NCI-H1930 (cell line): ENCODE measurements at places on chromosomes 2 and 18.

GRCh38 chr2:163982938-163983337, 247.1 kb upstream of the FIGN start:
- DNase-seq: no peak

GRCh38 chr2:219268294-219268693, 10.9 kb upstream of the DNAJB2 start:
- DNase-seq: no peak

- no peak for DNase-seq
Measured at GRCh38 chr18:79547413-79548076, 132.1 kb upstream of the CTDP1 start.

DNA sequence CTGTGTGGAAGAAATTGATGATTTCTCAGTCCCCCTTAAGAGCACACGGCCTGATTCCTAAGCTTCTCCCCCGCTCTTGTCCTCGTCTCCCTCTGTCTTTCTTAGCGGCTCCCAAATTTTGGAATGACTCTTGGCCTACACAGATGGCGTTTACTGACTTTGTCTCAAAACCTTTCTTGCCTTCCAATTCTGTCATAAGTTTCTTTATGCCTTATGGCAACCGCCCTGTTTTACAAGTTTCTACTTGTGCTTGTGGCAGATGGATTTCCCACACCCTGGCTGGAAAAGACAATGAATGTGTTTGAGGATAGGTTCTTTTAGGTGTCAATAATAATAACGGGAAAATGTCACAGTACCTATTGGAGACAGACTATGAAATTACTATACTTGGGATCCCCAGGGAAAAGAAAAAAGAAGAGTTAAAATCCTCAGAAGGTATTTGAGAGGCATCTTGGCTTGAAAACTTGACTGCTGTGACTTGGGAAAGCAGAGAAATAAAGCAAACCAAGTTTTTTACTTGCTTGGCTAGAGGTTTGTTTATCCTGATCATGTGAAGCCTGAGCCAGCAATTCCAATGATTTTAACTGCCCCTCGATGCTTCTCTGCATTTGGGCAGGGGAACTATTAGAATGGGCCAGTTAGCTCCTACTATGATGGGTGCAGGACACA, 276.4 kb downstream of the HRH4 start:
- DNase-seq: no peak

GRCh38 chr2:236131073-236131692, 37.0 kb downstream of the GBX2 start:
- no peak for DNase-seq

DNA sequence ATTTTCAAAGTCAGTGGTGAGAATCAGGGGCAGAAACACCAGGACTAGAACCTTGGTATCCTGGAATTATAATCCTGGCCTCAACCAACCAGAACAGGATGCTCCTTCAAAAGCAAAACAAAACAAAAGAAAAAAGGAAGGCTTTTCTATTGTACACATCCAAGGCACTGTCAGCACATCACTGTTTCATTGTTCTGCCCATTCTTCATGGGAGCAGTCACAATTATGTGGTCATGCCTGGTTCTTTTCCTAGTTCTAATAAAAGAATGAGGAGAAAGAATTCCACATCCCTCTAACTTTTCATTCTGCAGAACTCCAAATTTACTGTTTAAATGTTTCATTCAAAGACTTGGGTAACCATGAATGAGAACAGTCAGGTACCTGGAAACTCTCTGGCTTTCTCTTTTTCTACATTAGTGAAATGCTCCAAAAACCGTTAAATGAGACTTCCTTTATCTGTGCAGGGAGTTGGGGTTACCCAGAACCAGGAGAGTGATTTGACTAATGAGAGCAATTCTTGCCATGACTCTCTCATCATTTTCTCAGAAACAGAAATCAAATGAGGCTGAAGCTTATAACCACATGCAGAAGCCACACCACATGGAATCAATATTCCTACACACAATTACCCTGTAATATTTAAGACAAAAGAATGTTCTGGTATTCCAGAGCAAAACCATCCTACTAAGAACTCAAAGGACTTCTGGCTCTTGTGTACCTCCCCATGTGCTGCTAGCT, 110.9 kb upstream of the CCDC150 start:
- no peak for DNase-seq

GRCh38 chr18:32930695-32931301, 158.0 kb upstream of the KLHL14 start:
- DNase-seq: no peak
